ENCODE measurements at places on chromosomes 3 and 15.

DNA sequence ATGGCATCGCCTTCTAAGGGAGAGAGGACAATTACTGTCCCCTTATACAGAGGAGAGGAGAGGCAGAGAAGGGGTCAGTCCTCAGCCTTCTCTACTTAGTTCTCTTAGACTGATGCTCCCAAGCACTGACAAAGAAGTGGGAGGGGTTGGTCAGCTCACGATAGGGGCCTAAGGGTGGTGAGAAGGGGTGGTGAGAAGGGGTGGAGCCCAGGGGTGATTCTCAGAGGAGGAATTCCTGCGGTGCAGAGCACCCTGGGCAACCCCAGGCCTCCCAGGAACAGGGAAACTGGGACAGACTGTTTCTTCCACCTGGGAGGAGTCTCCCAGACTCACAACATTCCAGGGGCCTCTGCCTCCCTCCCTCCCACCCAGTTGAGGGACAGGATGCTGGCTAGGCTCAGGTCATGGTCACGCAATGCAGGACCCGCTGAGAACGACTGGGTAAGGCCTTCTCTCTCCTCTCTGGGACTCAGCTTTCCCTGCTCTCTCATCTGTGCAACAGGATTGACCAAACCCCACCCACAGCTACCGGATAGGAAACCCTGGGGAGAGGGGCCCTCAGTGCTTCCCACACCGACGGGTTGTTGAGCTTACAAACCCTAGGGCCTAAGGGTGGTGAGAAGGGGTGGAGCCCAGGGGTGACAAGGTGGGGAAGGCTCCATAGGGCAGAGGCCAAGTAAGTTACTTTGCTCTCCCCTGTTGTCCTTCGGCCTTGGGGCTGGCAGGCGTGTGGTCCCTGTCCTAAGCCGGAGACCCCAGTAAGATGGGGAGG is 1.5 kb downstream of the TPRA1 start:
- peak; percentile 75 for DNase-seq

DNA sequence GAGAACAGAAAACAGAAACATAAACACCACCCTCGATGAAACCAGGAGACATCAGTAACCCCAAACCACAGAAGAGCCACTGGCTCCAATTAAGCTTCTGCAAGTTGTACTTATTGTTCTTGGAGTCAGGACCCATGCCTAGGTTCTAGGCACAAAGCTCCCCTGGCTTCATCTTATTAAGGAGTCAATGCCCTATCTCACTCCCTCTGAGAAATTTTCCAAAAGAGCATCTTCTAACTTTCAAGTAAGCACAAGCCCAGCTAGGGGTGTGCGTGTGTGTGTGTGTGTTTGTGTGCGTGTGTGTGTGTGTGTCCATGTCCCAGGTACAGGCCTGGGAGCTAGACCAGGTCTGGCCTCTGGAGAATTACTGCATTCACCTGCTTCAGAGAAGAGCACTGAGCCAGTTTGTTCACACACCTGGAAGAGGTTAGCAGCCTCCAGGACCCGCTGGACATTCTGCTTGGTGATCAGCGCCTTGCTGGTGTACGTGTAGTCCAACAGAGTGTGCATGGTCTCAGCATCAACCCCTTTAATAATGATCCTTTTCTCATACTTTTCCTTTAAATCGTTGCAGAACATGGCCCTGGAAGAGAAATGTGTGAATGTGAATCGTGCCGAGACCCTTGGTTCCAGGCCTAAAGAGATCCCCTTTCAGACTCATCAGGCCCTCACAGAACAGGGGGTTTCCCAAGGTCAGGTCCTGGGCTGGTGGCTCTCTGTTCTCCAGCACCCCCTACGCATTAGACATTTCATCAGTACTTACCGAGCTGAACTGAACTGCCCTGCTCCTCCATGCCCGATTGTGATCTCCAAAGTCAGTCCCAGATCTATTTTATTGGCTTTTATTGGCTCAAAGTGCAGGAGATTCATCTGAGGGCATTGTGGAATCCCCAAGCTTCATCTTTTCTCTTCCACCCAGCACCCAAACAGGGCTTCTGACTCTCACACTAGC is 27.8 kb downstream of the KLHL6 start:
- no peak for DNase-seq

GRCh38 chr3:13002398-13003124 is 70.7 kb downstream of the IQSEC1 start:
- no peak for DNase-seq

- no peak for DNase-seq
Observed at GRCh38 chr3:154316974-154317767, 7.1 kb downstream of the DHX36 start.

DNA sequence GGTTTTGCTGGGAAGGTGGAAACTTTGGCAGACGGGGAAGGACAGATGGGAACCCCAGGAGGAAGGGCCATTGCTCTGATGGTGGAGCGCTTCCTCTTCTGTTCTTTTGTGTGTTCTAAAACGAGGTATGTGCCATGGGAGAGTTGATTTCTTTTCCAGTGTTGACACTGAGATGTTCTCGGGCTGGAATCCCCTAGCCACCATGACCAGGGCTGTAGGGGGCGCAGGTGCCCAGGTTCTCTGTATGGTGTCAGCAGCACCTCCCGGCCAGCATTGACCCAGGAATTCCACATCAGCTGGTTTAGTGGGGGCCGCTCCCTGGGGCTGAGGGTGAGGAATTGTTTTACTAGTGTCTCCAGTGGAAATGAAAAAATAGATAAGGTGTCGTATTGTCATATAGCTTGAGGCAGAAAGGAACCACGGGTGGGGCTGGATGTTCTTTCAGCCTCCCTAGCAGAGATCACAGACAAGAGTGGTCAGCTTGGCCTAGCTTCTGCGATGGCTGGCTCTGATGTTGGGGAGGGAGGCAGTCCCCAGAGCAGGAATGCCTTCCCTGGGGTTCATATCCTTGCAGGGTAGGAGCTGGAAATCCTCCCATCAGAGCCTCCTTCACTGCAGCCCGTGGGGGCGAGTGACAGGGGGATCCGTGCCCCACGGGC is 34.2 kb upstream of the ACAD9 start:
- peak; percentile 51 for DNase-seq

- no peak for DNase-seq
Observed at GRCh38 chr3:43693594-43693993, 2.9 kb downstream of the ABHD5 start.

GRCh38 chr3:123140550-123140949 is 61.2 kb upstream of the SEC22A start:
- DNase-seq: no peak

DNA sequence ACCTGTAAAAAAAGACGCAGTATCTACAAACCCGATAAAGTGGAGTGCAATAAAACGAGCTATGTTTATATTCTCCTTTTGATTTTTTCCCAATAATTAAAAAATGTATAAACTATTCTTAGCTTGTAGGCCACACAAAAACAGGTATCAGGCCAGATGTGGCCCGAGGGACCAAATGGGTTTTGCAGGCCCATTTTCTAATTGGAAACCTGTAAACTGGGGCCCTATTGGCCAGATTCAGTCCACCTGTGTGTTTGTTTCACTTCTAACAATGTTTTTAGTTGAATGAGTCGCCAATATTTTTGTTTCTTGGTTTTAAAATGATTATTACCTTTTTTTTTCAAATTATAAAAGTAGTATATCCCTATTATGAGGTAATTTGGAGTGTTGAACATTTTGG is 29.7 kb downstream of the ZBTB38 start:
- no peak for DNase-seq

- DNase-seq: no peak
Observed at GRCh38 chr3:150275941-150276340, 132.2 kb upstream of the TSC22D2 start.

GRCh38 chr3:124078953-124079911 is 87.3 kb upstream of the ROPN1 start:
- DNase-seq: peak; percentile 55

GRCh38 chr3:28672406-28672805 is 323.8 kb upstream of the AZI2 start:
- no peak for DNase-seq

DNA sequence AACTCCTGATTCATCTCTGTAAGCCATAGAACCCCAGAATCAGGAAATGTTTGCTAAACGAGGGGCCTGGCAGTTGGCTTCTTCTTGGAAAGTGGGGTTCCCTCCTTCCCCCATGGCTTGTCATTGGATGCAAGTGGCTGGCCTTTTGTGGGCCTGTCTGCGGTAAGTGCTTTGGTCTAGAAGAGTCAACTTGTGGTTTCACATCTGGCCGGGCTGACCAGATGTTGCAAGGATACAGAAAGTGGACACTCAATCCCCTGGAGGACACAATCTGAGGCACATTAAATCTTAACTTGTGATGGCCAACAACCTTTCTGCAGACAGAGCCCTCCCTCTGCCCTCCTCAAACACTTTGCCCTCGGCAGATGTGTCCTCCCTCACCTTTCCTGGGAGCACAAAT is 1.1 kb downstream of the FAH start:
- DNase-seq: peak; percentile 50

- DNase-seq: no peak
Observed at GRCh38 chr15:90539789-90540188, 10.1 kb downstream of the CRTC3 start.

- no peak for DNase-seq
Observed at GRCh38 chr3:105040026-105040622, 326.6 kb upstream of the ALCAM start.
